ENCODE measurements at places on chromosomes 5 and 9.

DNA sequence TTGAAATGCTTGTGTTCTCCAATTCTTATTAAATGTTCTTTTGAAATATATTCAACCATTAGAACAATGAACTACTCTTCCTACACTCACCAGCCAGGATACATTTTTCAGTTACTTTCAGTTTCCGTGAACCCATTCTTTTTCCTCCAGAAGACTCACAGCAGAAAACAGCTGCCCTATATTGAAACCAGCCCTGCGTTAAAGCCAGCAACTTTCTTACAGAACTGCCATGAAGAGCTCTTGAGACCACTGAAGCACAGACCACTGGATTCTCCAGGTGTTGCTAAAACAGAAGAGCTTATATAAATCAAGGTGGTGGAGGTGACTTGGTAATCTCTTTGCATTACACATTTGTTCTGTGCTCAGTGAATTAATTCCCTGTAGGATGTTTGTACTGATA lies 365.9 kb upstream of the C9orf72 start:
- no peak for DNase-seq

DNA sequence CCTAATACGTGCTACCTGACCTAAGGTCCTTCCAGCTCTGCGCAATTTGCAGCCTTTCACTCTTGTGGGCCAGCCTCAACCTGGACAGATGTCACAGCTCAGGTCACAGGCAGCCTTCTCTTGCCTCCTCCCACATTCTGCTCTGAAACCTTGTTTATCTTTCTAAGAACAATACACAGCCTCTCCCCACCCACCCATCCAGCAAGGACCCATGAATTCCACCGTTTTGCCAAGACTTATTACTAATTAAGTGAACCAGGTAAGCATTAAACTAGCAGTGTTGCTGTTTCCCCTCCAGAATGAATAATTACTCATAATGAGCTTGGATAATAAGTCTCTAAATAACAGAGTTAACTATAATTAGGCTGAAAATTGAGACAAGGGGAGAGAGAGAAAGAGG lies 11.0 kb downstream of the FABP6 start:
- no peak for DNase-seq

- no peak for DNase-seq
Measured at GRCh38 chr5:159061179-159061796, 38.4 kb downstream of the EBF1 start.

- DNase-seq = no peak
Measured at GRCh38 chr5:102554082-102554481, 55.3 kb upstream of the SLCO6A1 start.

GRCh38 chr9:2624051-2624682 lies 2.6 kb downstream of the VLDLR start:
- no peak for DNase-seq

GRCh38 chr9:121989010-121989409 lies 104.1 kb downstream of the TTLL11 start:
- peak; percentile 42 for DNase-seq

GRCh38 chr5:108797396-108797795 lies 49.7 kb downstream of the FER start:
- no peak for DNase-seq

All from endothelial cell (in vitro differentiated cells).